ENCODE measurements at places on chromosomes 7 and 10.

DNA sequence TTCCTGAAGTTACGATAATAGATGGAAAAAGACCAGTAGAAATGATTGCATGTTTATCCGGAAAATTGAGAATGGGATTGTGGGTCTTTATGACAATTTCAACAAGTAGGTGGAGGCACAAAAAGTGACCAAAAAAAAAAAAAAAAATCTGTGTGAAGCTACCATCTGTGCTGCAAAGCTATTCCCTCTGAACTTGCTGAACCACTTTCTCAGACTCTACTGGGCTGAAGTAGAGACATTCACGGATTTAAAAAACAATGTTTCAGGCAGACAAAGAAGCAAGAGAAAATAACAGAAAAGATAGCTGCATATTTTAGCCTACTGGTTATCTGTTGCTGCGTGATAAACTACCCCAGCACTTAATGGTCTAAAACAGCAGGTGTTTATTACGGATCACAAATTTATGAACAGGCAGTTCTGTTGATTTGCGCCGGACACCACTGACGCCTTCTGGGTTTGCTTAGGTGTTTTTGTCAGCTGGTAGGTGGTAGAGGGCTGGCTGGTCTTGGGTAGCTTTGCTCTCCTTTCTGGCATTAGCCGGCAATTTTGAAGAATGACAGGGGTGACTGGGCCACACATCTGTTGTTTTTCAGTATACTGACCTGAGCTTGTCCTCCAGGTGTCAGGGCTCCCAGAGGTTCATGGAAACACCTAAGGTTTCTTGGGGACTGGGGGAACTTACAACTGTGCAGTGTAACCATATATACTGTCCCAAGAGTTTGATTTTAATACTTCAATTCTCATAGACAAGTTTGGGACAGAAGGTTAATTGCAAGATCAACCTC lies 665.1 kb downstream of the CCSER2 start:
- peak; percentile 12 for DNase-seq

DNA sequence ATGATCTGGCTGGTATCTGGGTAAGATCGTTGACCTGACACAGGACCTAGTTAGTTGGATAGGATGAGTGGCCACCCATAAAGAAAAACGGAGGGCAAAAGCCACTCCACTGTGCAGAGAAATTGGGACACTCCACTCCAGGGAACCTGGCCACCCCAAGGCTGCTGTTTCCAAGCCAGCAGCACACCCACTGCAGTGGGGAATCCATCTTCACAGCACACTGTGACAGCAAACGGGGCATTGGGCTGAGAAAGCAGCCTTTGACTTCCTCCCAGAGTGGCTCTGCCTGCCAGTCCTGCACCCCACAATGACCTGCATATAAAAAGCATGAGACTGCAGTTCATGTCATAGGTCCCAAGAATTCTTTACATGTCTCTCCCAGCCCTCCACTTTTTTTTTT lies 52.9 kb downstream of the MTPN start:
- DNase-seq = no peak

DNA sequence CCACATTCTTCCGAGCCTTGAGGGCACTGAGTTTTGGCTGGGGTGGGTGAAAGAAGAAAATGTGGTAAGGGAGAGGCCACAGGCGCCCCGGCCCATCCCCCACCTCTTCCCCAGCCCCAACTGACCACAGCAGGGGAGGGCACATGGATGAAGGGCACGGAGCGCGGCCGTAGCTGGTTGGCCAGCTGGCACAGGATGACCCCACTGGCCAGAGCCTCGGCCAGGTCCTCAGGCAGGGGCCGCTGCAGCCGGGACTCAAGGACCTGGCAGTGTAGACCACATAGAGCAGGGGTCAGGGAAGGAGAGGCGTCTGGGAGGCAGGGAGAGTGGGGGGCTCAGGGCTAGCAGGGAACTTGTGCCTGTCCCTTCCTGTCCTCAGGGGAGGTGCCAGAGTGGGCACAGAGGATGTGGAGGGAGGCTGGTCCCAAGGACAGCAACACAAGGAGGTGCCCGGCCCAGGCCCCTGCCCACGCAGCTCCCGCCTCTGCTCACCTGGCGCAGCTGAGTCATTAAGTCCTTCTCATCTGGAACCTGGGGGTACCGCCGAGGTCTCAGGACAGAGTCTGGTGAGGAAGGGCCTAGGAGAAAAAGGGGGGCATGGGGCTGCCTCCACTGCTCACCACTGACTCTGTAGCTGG lies 2.2 kb upstream of the SAP25 start:
- DNase-seq = no peak

GRCh38 chr10:29780096-29780495 lies 145.3 kb upstream of the SVIL start:
- DNase-seq = no peak

DNA sequence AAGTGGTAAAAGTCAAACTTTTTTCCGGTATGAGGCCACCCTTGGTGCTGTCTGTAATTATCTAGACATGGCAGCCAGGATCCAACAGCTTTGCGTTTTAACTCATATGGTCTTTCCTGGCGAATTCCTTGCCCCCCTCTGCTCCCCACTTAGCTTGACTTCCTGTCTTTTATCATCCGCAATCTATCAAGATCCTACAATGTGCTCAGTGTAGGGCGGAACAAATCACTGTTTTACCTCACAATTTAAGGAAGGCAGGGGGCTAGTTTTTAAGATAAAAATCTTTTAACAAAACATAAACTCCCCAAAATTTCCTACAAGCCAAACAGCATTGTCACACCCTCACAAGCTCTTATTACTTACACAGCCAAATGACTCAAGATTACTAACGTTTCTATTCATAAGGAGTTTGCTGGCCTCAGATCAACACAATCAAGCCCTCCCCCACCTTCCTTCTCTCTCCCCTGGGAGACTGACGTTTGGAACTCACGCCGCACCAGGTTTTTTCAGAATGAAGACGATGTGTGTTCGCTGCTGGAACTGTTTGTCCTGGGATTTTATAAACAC lies 1.3 kb upstream of the CDK14 start:
- DNase-seq = peak; percentile 14

DNA sequence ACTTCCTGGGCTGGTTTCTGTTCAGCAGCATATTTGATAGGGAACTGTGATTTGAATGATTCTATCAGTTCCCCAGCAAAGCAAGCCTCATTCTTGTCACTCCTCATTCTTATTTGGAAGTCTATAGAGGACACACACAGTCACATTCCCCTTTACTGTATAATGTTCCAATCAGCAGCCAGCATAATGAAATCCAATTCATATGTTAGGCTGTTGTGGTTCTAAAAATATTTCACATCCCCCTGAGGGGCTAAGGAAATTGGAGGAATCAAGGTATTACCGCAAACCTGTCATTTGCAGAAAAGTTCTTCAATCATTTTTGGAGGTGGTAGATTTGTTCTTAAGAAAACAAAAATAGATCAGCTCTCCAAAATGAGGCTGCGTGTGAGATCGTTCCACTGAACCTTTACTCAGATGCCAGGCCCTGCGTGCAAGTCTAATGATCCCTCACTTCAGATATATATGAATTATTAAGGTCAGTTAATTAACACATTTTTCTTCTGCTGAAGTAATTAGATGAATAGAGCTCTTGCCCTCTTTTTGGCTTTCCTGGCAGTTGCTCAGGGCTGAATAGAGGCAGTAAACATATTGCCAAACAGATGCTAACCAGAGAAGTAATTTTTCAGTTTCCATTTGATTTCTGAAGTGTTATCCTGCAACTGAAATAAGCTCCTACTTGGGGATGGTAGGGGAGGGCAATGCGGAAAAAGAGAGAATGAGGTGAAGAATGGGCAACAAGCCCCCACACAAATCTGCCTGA lies 31.8 kb downstream of the LSMEM1 start:
- no peak for DNase-seq

Data from NCI-H146 (cell line).